ENCODE measurements at places on chromosomes 4 and X.

GRCh38 chr4:98602270-98602669 is 56.1 kb downstream of the TSPAN5 start:
- DNase-seq: no peak

DNA sequence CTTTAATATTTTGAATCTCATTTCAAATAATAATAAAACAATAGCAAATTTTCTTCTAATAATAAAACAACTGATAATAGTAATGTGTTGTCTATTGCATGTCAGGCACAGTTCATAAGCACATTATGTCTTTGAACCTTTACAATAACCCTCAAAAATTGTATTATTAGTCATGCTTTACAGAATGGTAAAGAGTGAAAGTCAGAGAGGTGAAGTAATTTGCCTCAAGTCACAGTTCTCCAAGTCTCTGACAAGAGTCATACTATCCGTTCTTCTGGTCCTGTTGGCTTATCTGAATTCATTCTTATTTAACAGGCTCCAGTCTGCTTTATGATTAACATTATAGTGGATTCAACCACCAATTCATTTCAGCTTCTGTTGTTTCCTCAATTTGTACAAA is 313.0 kb downstream of the AFF2 start:
- DNase-seq: no peak

DNA sequence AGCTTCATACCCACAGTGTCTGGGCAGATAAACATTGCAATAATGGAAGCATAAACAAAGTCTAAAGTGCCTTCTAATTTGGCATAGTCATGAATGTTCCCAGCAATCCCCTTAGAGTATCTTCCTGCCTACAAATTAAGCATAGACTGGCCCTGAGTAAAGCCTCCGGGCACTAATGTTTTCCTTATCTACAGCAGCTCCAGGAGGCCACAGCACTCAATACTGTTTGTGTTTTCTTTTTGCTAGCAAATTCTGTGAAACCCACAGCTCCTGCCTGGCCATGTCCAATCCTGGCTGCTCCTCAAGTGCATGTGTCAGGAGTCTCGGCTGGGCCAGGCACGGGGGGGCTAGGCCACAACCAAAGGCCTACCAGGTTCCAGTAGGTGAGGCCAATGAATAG is 102.7 kb upstream of the TBC1D9 start:
- no peak for DNase-seq

GRCh38 chr4:171266671-171267070 is 546.5 kb upstream of the GALNTL6 start:
- no peak for DNase-seq

- DNase-seq: no peak
These were observed 27.5 kb downstream of the OR13H1 start for GRCh38 chrX:131571348-131571747.

DNA sequence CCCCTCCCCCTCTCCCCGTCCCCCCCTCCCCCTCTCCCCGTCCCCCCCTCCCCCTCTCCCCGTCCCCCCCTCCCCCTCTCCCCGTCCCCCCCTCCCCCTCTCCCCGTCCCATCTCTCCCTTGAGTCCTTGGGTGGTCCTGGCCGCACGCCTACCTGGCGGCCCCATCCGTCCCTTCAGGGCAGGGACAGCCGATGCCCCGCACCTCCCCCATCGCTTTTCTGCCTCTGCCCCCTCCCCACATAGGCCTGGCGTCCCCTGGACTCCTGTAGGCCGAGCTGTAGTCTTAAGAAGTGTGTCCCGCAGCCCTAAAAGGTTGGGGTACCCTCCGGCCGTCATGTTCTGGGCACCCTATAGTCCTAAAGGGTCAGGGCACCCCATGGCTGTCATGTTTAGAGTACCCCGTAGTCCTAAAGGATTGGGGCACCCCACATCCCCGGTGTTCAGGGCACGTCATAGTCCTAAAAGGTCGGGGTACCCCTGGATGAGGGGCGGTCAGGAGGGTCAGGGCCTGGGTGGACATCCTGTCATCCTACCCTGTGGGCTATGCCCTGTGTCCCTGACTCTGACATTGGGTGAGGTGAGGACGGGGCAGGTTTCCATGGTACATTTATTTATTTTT is 10.8 kb upstream of the GTPBP6 start:
- DNase-seq: no peak

GRCh38 chr4:169070895-169071218 is 60.8 kb upstream of the CBR4 start:
- DNase-seq: no peak

GRCh38 chrX:1164322-1165288 is 47.8 kb downstream of the CRLF2 start:
- DNase-seq: no peak

- no peak for DNase-seq
These were observed 46.9 kb downstream of the XIAP start for GRCh38 chrX:123906557-123907316.

GRCh38 chr4:124939908-124940307 is 227.4 kb upstream of the ANKRD50 start:
- no peak for DNase-seq

GRCh38 chr4:38011511-38012162 is 51.4 kb downstream of the PTTG2 start:
- no peak for DNase-seq

DNA sequence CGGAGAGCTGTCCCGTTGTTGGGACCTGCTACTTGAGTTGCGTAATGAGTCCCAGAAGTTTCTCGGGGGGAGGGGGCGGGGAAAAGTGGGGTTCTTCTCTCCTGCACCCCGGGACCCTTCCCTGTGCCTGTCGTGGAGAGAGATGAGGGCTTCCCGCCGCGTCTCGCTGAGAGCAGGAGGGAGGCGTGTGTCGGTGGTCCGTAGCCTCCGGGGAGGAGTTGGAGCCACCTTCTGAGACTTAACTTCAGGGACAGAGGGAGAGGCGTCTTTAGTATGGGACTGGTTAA is 698 bp downstream of the AFF1 start:
- no peak for DNase-seq

DNA sequence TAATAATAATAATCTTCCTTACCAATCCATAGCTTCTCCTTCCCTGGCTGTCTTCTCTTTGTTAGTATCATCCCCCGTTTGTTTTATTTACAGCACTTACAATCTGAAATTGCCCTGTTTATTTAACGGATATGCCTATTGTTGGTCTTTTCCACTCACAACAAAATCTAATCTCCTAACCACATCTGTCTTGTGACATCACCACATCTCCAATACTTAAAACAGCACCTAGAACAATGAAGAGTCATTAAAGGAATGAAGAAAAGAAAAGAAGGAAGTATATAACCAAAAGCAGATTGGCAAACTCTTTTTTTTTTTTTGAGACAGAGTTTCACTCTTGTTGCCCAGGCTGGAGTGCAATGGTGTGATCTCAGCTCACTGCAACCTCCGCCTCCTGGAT is 38.7 kb upstream of the JADE1 start:
- no peak for DNase-seq

DNA sequence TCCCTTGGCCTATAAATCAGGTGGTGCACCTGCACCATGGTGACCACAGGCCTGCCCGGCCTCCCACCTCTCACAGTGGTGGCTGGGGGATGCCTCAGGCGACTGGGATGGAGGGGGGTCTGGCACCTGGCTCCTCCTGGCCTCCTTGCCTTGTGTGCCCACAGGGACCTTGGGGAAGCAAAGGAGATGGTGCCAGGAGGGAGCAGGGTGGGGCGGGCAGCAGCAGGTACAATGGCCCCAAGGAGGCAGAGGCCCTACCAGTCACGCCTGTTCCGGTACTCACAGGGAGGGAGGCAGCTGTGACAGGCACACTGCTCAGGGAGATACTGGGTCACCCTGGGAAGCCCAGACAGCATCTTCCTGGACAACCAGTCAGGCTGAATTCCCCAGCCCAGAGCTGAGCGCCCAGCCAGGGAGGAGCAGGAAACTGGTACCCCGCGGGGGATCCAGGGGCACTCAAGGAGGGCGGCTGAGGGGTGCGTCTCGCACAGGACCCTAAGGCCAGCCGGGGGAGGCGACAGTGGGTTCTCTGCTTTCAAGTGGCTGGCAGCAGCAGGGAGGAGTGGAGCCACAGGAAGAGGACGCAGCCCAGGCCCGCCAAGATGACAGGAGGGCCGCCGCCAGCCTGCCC is 1.2 kb upstream of the TREX2 start:
- no peak for DNase-seq

DNA sequence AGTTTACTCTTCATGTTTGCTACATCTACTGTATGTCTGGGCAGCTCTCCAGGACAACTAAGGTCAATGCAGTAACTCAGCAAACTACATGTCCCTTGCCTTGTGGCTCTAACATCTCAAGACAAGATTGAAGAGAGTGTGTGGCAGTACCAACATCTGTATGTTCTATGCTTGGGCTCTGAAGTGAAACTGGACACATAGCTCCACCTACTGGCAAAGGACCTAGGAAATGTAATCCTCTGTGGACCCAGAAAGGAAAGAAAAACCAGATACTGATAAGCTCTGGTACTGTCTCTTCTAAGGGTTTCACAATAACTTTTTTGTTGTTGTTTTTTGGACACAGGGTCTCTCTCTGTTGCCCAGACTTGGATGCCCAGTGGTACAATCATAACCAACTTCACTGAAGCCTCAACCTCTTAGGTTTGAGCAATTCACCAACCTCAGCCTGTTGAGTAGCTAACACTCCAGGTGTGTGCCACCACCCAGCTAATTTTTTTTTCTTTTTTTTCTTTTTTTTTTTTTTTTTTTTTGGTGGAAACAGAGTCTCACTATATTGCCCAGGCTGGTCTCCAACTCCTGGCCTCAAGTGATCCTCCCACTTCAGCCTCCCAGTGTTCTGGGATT is 64.1 kb downstream of the QDPR start:
- DNase-seq: peak; percentile 61

DNA sequence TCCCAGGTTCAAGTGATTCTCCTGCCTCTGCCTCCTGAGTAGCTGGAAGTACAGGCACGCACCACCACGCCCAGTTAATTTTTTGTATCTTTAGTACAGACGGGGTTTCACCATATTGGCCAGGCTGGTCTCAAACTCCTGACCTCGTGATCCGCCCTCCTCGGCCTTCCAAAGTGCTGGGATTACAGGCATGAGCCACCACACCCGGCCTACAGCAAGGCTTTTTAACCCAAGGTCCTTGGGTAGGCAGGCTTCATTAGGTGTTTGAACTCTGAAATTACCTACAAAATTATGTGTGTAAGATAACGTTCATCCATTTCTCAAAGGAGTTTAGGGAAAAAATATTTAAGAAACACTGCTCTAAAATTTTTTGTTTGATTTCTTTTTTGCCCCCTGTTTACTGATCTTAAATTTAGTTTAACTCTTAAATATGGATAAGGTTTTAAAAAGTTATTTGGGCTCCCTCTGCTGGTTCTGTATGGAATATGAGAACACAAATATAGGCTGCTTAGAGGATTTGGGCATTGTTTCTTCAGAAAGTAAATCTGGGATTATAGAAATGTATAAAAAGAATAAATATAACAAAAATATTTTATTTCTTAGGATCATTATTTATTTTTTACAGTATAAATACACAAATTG is 92.8 kb downstream of the CBR4 start:
- DNase-seq: no peak

DNA sequence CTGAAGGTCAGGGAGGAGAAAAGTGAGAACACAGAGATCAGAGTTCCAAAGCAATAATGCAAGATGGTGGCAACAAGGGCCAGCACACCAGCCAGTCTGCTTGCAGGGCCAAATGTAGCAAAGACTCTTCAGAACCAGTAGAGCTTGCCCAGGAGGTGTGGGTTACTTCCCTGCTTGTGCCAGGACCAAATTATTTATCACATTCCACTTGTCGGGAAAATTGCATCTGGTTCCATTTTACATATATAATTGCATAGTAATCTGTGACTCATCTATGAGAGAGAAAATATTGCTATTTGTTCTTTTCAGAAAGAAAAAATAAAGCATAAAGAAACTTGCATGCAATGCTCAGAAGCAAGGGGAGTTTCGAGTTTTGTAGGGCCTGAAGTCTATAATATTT is 41.4 kb downstream of the MAML3 start:
- DNase-seq: no peak

- no peak for DNase-seq
These were observed 210.6 kb upstream of the FAT1 start for GRCh38 chr4:186934244-186934643.

DNA sequence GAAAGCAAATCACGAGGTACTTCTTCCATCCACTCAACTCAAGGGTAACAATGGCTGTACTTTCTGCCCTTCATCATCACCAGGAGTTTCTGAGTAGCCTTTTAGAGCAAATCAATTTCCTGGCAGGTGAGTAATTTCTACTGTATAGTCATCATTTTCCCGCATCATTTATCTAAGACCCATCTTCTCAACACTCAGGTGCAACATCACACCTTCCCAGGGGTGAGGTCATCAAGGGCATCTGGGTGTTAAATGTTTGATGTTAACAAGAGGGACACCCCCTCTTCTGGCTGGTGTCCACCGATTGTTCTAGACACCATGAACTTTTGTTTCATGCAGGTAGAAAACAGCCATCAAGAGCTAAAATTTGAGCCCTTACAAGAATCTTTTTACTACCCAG is 313.4 kb upstream of the MAGEB2 start:
- DNase-seq: no peak

DNA sequence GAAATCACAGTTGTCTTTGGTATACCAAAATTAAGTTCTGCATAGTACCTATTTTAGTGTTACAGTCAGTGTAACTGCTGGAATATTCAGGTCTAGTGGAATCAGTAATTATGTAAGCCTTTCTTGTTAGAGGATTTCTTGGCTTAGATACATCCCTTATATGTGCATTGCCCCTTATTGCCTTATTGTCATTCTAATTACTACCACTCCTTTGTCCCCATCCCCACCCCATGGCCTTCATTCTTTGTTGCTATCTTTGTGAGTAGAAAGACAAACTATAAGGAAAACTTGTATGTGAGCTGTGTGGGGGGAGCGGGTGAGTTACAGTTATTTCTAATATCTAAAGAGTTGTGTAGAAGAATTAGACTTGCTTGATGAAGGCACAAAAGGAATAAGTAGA is 36.9 kb upstream of the RPA4 start:
- DNase-seq: no peak

GRCh38 chrX:155434906-155435743 is 23.3 kb downstream of the F8A3 start:
- DNase-seq: no peak

GRCh38 chr4:48047421-48047844 is 30.9 kb downstream of the NIPAL1 start:
- DNase-seq: no peak

GRCh38 chr4:70958681-70959080 is 34.8 kb upstream of the DCK start:
- peak; percentile 47 for DNase-seq

- DNase-seq: no peak
These were observed 132.1 kb downstream of the NSUN7 start for GRCh38 chr4:40881851-40882250.

- no peak for DNase-seq
These were observed 66.7 kb downstream of the SORCS2 start for GRCh38 chr4:7259039-7259438.

GRCh38 chr4:137384476-137384875 is 147.8 kb downstream of the PCDH18 start:
- no peak for DNase-seq

DNA sequence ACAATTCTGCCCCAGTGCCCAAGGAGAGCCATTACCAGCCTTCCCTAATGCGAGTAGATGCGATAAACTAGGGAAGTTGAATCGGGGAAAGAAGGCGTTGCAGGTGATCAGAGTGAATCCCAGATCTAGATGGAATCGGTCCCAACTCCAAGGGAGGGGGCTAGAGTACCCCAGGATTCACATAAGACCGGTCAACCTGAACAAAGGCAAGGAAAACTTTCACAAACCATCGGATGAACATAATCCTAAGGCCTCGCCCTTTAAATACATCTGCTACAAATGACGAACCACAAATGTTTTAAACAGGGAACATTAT is 11.2 kb upstream of the ZCCHC13 start:
- no peak for DNase-seq

Data from HS-27A (cell line).